ENCODE measurements at places on chromosomes 4 and X.

DNA sequence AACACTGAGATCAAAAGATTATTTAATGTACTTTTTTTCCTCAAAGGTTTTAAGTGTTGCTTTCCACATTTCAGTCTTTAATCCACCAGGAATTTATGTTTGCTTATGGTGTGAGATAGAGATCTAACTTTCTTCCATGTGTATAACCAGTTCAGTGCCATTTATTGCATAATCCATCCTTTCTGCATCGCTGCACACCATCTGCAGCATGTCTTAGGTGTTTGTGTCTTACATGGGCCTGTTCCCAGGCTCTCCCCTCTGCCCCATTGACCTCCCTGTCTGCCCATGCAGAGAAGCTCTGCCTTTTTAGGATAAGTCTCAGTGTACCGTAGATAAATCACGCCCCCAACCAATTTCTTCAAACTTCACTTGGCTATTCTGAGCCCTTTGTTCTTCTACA, 30.3 kb downstream of the NSDHL start:
- DNase-seq: no peak

GRCh38 chrX:44400588-44400987, 57.1 kb upstream of the EFHC2 start:
- DNase-seq: no peak

- no peak for DNase-seq
These were observed 199.0 kb upstream of the LEF1 start for GRCh38 chr4:108367751-108368150.

DNA sequence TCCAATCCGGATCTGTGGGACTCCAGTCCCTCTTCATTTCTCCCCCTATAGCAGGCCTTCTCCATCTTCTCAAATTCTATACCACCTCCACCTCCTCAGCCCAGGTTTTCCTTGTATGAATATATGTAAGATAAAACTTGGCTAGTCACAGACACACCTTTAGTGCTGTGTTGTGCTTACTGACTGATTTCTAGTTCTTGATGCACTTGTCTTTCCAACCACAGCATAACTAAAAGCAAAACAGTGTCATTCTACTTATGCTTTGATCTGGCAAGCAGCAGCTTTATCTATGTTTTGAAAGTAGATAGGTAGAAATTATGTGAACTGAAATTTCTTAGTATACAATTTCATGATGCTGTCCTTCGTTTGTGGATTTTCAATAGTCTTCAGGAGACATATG, 47.5 kb downstream of the CCNI start:
- no peak for DNase-seq

GRCh38 chrX:14356401-14356800, 172.9 kb upstream of the GLRA2 start:
- no peak for DNase-seq

Measured in NCI-H146 (cell line).